ENCODE measurements at places on chromosomes 7 and 10. TPM values are rescaled to one million over a fixed set of nuclear protein-coding genes. Genes with fewer than 3 reads are reported as not detected.

ANKRD16 gene
- 11.1 TPM for total RNA-seq

ZNF488 gene
- 11.0 TPM for total RNA-seq

FAM20C gene
- 34.7 TPM for total RNA-seq

COPG2 gene
- total RNA-seq, result 11.3 TPM

DENND10 gene
- total RNA-seq, result 60.3 TPM

TWIST1 gene
- 3.2 TPM for total RNA-seq

CPED1 gene
- not detected for total RNA-seq

GRID1 gene
- total RNA-seq, result 0.42 TPM

ABCA13 gene
- total RNA-seq, result 0.05 TPM

SLC18A3 gene
- not detected for total RNA-seq

A1CF gene
- 0.11 TPM for total RNA-seq

DNTT gene
- not detected for total RNA-seq

SAP25 gene
- 0.76 TPM for total RNA-seq

CFAP69 gene
- total RNA-seq, result 1.8 TPM

ZNF804B gene
- total RNA-seq, result not detected

PIP gene
- 0.28 TPM for total RNA-seq

PLEKHS1 gene
- 0.07 TPM for total RNA-seq

Measured in A549 treated with RU486 at 1 μM for 4 hours (cell line).